AG04449 (cell line): ENCODE measurements at places on chromosomes 16 and 17.

DNA sequence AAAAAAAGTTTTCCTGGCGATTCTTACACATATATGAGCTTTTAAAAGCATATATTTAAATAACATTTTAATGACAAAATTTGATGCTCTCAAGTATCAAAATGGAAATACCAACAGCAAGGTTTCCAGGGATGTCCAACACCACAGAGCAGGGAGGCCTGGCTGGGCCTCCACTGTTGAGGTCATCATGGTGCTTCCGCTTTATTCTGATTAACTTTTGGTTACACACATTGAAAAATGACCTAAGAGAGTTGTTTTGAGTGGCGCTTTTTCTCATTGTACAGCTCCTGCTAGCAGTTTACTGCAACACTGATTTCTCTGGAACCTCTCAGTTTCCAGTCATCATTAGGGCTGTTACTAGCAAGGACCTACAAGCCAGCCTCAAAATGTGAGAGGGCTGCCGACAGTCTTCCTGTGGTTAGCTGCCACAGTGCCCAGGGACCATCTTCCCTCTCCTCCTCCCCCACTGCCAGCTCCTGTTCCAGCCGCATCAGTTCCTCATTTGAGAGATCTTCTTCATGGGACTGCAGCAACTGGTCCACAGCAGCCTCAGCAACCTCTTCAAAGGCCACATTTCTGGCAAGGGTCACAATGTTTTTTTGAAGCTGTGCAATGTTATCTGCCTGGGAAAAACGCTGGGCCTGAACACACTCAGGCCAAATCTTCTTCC lies 21.3 kb downstream of the DEF8 start:
- DNase-seq = no peak

DNA sequence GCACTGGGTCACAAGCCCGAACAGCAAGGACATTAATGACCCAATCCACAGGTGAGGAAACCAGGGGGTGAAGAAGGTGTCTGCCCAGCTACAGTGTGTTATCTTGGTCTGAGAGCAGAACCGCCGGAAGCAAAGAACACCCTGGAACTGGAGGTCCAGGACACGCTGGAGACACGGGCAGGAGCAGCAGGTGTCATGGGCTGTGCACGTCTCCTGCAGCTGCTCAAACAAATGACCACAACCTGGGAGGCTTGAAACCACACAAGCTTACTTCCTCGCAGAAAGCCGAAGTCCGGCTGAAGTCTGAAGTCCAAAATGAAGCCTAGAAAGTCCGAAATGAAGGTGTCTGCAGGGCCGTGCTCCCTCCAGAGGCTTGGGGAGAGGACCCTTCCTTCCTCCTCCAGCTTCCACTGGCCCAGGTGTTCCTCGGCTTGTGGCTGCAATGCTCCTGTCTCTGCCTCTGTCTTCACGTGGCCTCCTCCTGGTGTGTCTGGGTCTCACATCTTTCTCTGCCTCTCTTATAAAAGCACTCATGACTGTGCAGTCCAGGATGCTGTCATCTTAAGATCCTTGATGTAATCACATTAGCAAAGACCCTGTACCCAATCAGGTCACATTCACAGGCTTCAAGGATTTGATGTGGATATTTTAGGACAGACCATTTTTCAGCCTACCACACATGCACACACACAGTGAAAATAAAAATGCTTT lies 351.2 kb downstream of the C16orf95 start:
- no peak for DNase-seq

DNA sequence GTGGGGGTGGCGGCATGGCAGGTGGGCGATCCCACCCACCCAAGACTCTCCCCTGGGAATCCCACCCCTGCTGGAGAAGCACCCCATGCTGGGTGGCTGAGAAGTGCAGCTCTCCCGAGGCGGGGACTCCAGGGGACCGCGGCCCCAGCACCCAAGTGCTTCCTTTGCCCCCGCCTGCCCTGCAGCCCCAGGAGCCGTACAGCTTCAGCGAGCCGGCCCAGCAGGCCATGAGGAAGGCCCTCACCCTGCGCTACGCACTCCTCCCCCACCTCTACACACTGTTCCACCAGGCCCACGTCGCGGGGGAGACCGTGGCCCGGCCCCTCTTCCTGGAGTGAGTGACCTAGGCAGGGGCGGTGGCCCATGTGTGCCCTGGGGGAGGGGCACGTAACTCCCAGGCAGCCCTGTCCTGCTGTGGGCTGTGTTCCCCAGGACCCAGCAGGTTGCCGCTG lies 11.7 kb downstream of the GAA start:
- no peak for DNase-seq

GRCh38 chr17:43953746-43954145 lies at the start of gene PYY:
PYY (minus strand) TSS chr17:43953940; CDS start chr17:43953483, 457 bp downstream.
- no peak for DNase-seq

DNA sequence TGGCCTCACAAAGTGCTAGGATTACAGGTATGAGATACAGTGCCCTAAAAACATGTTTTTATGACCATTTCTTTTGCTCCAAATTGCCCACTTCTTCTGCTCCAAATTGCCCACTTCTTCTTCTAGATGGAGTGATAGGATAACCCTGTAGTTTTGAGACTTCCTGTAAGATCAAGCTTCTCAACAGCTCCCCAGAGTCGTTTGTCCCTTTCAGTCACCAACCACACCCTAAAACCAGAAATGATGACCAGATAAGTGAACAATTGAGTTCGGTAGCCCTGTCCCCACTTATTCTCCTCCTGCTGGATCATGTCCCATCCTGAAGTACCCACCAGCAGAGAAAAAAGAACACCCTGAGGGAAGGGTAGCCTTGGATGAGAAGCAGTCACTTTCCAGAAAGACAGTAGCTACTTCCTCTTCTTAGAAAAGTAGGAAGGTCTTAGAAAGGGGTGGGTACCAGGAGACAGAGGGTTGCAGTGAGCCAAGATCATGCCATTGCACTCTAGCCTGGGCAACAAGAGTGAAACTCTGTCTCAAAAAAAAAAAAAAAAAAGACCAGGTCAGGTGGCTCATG lies 2.5 kb downstream of the ODAD4 start:
- DNase-seq = no peak

GRCh38 chr17:55654821-55655220 lies 67.8 kb downstream of the TMEM100 start:
- DNase-seq = no peak

GRCh38 chr16:26335236-26335853 lies 643.6 kb downstream of the HS3ST4 start:
- DNase-seq = no peak

GRCh38 chr17:55988861-55989260 lies 164.4 kb upstream of the ANKFN1 start:
- DNase-seq = no peak

DNA sequence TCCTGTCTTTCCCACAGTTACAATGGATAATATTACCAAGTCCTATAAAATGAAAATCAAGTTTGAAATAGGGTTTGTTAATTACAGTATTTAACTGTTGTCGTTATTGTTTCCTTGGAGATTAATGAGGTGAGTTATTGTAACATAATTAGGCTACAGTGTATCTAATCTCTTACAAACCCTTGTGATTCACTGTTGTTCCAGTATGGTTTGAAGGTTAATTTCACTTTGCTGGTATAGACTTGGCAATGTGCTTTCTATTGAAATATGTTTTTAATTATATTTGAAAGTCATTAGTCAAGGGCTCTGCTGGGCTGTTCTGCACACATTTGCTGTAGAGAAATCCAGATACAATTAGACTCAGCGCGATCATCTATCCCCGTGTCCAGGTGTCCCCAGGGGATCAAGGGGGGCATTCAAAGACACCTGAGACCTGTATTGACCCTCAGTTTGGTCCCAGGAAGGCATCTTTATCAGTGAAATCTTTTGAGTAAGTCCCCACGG lies 624.6 kb upstream of the EEF2KMT start:
- no peak for DNase-seq

DNA sequence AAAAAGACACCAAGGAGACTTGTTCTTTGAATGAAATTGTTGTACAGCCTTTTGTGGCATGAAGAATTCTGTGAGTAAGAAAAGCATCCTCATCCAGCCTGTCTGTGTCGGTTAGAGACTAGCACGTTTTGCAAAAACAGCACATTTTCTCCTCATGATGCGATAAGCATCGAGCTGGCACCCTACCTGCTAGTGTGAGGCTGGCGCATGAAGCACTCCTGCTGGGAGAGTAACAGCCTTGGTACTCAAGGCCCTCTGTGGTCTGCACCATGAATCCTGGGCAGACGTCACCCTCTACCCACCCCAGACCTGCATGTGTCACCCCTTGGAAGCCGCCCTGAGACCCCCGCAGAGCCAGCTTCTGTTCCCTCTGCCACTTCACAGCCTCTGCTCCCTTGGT lies 92.6 kb upstream of the TMEM132E start:
- no peak for DNase-seq

DNA sequence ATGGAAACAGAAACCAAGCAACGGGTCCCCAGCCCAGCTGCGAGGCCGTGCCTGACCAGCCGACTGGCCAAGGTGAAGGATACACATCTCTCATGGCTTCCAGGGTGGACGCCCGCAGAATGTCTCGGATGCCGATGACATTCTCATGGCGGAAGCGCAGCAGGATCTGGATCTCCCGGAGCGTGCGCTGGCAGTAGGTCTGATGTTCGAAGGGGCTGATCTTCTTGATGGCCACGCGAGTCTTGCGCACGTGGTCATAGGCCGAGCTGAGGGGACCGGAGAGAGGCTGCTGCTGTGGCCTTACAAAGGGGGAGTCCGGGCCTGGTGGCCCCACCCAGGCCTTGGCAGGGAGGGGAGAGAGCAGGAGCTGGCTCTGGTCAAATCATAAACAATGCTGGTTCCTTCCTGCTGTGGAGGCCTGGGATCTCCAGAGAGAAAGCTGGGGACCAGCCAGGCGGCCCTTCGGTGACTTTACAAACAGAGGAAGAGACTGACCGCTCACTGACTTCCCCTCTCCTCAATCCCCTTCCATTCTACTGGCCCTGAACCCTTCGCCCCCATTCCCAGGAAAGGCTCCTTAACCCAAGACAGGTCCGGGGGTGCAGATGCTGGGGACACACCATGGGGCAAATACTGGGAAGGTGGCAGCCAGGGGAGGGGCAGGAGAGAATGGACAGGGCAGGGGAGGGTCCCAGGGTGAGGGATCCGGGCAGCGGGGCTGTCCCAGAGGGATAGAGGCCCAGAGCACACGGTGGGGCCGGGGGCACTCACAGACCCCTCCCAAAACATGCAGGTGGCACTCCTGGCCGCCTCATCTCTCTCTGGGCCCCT lies 1.1 kb downstream of the MAPK3 start:
- no peak for DNase-seq

DNA sequence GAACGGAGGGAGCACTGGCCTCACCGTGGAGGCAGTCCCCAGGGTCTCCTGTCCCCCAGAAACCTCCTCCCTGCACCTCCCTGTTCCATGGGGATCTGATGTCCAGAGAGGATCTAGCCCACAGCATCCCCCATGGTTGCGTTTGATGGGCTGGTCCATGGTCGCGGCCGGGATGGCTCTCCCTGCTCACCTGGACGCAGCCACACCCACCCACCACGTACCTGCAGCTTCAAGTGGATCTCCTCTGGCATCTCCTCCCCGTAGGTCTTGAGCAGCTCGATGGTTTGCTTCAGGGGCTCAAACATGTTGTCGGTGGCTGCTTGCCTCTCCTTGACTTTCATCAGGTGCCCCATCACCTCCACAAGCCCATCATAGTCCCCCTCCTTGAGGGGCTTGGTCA lies 47.9 kb downstream of the DNAH17 start:
- no peak for DNase-seq

- no peak for DNase-seq
These were observed 13.6 kb upstream of the PPM1D start for GRCh38 chr17:60586288-60586974.
